Hematopoietic multipotent progenitor cell treated with erythropoietin and hydrocortisone succinate and interleukin-3 and kit ligand, for 6 days (in vitro differentiated cells): ENCODE measurements at places on chromosomes 12 and 14.

DNA sequence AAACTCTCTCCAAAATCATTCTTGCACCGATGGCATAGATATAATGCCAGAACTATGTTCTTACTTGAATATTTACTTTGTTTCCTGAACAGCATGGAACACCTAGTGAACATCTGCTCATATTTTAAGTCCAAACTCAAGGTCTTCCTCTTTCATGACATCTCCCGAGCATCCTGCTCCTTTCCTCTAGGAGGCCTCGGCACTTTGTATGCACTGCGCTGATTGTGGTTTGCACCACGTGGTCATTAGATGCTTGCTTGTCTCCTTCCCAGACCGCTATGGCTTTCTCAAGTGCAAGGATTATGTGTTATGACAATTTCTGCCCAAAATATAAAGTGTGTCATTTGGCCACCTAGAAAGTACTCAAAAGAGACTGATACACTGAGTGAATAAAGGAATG lies 912.0 kb downstream of the GALC start:
- no peak for DNase-seq

- no peak for DNase-seq
Measured at GRCh38 chr12:5138845-5139244, 95.2 kb downstream of the KCNA5 start.

- no peak for DNase-seq
Measured at GRCh38 chr14:102474934-102475333, 34.6 kb downstream of the ANKRD9 start.

- peak; percentile 86 for DNase-seq
Measured at GRCh38 chr14:99682809-99683618, 1.1 kb upstream of the CYP46A1 start.

DNA sequence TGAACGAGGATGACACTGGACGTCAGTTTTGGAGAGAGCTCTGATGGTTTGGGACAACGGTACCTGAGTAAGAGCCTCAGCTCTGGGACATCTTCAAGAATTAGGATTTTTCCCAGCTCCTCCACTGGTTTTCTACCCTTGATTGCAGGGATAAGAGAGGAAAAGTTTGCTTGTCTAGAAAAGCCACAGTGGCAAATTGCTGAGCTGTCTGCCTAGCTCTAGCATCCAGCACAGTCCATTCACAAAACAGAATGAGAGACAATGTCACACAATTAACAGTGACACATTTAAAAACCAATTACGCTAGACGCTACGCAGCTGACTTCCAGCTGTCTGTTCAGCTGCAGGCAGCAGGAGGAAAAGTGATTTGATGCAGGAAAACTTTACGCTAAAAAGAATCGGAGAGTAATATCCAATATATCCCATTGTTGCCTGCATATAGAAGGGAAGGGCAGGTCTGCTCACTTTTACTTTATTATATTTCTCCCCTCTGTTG lies 168.1 kb upstream of the PRICKLE1 start:
- DNase-seq: no peak

GRCh38 chr12:120261951-120262851 lies 3.3 kb downstream of the PXN start:
- peak; percentile 39 for DNase-seq

GRCh38 chr12:132465269-132466190 lies 24.4 kb upstream of the FBRSL1 start:
- DNase-seq: no peak

DNA sequence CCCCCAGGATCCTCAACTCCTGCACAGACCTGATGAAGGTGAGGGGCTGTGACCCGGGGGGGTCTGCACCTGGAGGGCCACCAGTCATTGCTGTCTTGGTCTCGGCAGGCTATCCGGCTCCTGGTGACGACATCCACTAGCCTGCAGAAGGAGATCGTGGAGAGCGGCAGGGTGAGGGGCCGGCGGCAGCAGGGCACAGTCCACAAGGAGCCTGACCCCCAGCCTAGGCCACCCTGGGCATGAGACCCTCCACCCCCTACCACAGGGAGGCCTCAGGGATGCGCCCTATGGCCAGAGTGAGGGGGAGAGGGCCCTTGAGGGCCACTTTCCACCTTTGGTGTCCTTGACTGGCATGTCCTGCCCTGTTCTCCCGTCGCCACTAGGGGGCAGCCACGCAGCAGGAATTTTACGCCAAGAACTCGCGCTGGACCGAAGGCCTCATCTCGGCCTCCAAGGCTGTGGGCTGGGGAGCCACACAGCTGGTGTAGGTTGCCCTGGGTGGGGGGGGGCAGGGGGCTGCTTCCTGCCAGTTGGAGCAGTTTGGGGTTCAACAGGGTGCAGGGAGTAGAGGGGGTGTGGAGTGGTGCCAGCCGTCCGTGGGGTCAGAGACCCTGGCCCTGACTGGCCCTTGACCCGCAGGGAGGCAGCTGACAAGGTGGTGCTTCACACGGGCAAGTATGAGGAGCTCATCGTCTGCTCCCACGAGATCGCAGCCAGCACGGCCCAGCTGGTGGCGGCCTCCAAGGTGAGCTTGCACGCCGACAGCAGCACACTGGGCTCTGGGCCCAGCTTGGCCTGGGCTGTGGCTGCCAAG lies 25.0 kb downstream of the HIP1R start:
- DNase-seq: peak; percentile 89

DNA sequence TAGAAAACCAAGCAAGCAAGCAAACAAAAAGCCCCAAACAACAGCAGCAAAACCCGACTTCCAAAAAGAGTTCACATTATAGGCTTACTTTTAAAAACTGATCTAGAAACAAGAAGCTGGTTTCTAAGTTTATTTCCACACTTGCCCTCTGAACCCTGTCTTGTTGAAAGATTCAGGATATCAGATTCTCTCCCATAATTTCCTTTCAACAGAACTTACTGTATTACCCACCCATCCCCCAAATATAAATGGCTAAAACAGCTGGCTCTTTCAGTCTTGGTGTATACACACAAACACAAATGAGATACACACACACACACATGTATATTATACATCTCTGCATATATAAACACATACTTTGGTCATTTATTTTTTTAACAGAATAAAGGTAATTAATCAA lies 460.9 kb downstream of the ZFP36L1 start:
- no peak for DNase-seq

DNA sequence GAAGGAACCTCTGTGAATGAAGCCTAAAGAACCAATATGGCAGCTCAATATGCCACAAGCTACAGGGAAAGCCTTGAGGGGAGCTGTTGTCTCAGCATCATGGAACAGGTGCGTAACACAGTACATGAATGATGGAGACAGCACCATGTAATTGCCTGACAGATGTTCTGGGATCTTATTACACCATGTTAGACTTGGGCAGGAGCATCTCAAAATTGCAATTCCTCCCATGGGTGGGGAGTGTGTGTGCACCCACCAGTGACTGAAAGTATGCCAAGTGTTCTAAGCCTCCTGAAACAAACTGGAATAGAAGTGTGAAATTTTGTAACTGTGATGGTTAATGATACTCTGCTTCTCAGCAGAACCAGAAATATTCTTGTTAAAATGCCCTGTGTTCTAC lies 151.0 kb upstream of the SRRM4 start:
- DNase-seq: no peak

DNA sequence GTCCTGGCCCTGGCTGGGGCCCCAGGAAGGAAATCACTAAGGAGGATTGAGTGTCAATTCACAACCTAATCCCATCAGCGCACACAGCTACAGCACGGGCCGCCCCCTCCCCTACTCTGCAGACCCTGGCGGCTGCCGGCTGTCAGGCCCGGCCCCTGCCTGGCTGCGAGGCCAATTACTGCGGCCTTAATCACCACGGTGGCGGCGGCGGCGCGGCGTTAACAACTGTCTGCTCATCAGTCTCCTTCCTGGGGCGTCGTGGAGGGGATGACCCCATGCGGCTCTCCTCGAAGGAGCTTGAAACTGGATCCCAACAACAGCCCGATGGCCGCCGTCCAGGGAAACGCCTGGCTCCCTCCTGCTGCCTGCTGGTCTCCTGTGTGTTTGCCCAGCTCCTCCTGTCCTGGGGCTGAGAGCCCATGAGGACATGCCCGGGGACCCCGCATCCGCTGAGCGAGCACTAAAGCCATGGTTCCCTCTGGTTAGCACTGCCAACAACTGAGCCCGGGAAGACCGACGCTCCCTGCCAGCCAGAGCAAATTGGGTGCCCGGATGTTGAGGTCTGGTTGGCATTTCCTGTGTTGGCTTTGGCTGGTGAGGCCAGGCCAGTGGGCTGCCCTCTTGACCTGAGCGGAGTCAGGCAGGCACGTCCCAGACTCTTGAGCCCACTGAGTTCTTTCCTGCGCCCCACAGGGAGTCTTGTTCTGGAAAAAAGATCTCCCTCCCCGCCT lies 21.8 kb upstream of the EIF2B2 start:
- no peak for DNase-seq

DNA sequence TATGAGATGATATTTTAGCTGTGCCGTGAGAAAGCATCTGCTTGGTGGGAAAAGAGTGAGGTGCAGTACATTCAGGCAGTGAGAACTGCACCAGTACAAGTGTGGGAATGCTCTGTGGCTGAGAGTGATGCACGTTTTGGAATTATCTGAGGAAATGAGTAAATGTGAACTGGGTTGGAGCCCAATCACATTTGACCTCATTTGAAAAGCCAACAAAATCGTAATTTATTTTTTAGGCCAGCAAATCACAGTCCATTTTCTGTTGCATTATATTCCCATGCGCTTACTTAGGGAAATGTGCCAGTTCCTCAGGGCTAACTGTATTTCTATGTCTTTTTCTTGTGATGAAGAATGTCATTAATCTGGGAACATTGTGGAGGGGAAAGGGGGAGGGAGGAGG lies 77.3 kb downstream of the SNAPC1 start:
- no peak for DNase-seq

DNA sequence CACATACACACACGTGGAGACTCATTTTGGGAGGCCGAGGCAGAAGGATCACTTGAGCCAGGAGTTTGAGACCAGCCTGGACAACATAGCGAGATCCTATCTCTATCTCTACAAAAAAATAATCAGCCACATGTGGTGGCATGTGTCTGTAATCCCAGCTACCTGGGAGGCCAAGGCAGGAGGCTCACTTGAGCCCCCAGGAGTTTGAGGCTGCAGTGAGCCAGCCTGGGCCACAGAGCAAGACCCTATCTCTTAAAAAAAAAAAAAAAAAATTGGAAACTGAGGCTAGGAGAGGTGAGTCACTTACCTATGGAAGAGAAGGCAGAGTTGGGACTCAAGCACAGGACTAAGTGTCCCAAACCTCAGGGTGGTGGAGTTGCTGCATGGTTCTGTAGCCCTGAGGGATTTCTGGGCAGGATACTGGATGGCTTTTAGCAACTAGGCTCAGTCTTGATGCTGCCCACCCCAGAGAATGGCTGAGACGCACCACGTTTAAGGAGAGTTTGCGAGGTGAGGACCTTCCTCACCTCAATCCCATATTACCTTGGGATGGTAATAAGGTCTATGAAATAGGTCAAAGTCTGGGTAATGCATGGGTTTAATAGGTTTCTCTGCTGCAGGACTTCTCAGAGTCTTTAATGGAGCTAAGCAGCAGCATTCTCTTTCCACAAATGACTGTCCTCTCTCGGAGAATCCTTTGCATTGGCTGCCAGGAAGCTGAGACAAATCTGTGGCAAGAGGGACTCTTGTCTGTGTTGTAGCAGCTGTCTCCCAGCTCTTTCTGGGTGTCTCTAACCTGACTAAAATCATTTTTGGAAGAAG lies 35.6 kb downstream of the SH2B3 start:
- DNase-seq: no peak

DNA sequence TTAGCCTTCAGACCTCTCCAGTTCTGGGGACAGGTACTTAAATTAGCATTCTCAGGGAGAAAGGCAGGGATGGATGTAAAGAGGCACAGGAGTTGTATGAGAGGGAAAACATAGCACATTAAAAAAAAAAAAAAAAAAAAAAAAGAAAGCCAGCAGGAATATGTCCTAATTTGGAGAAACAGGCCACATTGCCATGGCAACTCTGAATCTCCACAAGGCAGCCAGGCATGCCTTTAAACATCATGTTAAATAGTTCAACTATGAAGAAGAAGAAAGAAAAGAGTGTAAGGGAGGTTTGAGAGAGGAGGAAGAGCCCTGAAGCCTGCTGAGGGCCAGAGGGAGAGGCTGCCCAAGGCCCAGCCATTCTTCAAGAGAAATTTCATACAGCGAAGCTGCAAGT lies 145.8 kb downstream of the GRIN2B start:
- DNase-seq: no peak

DNA sequence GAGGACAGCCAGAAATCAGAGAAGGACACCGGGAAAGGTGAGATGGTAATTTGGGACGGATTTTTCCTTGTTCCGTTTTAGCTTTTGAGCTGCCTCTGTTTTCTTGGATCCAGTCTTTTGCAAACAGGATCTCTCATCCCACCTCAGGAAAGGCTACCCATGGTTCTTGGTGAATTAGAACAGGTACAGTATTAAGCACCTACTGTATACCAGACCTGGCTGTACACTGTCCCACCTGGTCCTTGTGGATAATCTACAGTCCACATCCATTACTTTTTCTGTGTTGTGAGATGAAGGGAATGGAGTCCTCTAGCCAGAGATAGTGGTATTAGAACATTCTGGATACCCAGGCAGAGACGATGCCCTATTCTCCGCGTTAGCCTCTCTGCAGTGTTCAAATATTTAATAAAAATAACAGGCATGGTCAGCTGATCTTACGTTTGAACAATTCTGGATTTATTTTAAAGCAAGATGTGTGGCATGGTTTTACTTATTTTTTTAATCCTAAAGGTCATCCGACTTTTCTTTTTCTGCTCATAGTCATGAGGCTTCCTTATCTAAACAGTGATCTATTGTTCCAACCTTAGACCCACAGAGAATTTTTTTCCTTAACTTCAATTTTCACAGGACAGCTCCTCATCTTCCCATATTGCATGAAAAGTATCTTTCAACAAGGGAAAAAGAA lies 18.8 kb downstream of the PLXNC1 start:
- no peak for DNase-seq

DNA sequence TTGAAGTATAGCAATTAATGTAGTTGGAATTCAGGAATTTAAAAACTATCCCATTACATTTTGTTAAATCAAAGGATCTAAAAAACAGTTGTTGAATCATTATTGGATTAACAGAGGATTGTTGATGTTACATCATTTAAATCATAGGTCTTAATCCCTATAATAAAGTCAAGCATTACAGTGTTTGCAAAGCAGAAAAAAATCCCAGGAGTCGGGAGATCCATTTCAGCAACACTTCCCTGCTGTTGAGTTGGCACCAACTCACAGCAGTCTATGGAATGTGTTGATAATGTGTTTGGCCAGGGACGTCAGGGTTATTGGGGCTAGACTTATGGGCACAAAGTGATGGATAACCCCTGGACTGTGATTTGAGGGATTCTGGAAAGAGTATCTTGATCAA lies 99.1 kb upstream of the TMTC1 start:
- no peak for DNase-seq

- DNase-seq: no peak
Measured at GRCh38 chr14:103293465-103293864, 40.6 kb upstream of the EIF5 start.

- peak; percentile 25 for DNase-seq
Measured at GRCh38 chr12:51721282-51721940, 127.1 kb downstream of the FIGNL2 start.

- no peak for DNase-seq
Measured at GRCh38 chr14:93532541-93532940, 101.8 kb downstream of the UNC79 start.
